Activated T-cell treated with anti-CD3 and anti-CD28 coated beads for 24 hours (primary cell): ENCODE measurements at places on chromosomes 5 and 9.

DNA sequence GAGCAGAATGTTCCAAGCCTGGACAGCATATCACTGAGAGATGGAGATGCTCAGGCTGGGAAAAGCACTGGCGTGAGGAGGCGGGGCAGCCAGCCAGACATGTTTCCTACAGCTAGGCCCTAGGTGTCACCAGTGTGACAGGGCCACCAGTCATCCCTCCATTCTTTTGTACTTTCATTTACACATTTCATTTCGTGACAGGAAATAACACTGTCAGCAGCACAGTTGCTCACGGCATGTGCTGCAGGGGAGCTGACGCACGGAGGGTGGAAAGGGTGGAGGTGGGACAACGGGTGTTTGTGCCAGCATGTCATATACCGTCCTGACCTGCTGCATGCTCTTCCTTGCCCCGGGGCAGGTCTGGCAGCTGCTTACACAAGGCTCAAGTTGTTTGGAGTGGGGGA lies 14.8 kb upstream of the CEMIP2 start:
- peak; percentile 81 for DNase-seq

GRCh38 chr5:56963246-56963645 lies 11.3 kb upstream of the MIER3 start:
- DNase-seq: no peak

DNA sequence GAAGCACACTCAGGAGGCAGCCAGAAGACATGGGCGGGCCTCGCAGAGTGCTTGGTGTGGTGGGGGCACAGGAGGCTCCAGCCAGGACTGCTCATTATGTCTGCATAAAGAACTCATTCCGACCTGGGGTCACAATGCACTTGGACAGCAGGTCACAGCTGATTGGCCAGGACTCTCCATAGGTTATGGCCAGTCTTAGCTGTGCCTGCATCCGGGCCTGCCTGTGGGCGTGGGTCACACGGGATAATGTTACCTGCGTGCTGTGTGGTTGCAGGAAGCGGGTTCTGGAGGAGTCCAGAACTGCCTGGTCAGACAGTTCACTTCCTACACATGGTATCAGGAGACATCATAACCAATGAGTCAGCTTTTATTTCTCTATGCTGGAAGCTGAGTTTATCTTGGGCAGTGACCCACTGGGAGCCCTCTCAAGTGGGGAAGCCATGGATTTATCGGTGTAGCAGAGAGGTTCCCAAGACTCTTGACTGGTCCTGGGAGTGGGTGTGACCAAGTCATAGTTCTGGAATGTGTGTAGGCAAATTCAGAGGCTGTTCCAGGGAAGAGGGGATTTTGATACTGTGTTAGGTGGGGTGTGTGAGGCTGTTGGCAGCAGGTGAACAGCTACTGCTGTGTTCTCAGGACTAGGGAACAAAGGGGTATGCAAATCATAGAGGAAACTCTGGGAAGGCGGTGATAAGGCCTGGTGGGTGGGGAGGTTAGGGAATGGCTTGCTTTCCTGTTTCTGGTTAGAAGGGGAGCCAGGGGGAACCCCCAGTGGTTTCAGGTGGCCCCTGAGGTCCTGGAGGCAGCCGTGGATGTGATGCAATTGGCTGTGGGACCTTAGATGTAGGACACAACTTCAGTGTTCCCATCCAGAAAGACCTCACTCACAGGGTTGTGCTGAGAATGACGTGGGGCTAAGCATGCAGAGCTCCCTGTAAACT lies 51.3 kb downstream of the ARHGEF37 start:
- DNase-seq: no peak

- no peak for DNase-seq
Measured at GRCh38 chr5:73155271-73156222, 17.4 kb upstream of the TMEM174 start.

DNA sequence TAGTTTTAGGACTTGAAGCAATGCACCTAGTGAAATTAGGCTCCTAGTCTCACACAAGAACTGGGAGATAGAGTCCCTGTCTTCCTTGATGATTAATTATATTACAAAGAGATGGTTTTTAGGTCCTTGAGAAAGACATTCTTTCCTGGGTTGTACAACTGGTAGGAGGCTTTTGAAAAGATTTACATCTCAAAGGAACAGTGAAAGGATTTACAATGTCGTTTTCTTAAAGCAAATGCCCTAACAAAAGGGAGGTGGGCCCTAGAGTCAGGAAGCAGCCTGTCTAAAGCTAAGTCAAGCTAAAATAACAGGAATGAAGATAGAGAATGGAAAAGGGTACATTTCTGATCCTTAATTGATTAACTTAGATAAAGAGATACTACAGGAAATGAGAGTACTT lies 102.2 kb upstream of the IL7R start:
- DNase-seq: no peak

DNA sequence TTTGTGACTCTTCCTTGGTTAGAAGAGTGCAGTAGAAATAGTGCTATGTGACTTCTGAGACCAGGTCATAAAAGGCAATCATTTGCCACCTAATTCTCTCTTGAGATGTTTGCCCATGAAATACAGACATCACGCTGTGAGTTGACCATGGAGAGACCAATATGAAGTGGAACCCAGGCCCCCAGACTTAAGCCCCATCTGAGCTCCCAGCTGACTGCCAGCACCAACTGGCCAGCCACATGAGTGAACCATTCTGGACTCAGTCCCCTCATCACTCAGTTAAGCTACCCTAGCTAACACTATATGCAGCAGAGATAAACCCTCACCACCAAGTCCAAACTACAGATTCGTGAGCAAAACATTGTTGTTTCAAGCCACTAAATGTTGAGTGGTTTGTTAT lies 60.7 kb upstream of the NIPBL start:
- no peak for DNase-seq

DNA sequence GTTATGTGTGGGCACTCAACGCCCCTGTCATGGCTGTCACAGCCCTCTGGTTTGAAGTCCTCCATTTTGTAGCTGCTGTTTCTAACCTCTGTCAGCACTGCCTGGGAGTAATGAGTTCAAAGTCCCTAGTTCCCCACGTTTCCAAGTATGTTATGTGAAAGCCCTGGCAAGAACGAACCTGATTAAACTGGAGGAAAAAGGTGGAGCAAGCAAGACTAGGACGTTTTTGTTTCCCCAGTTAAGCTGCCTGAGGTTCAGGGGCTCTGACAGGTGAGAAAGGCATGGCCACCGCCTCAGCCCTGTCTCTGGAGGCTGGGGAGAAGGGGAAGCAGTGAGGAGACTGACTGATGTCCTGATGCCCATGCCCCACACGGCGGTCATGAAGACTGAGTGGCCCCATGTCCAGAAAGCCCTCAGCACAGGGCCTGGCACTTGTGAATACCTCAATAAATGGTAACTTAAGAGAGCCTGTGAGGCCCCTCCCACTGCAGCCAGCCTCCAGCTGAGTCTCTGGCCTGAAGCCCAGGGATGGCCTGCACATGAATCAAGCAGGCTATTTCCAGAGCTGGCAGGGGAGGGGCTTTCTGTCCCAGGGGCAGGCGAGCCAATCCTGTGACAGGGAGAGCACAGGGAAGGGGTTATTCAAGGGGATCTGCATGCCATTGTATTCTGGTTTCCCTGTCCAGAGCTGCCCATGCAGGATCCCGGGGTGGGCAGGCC lies 61.8 kb downstream of the PFDN1 start:
- DNase-seq: no peak

DNA sequence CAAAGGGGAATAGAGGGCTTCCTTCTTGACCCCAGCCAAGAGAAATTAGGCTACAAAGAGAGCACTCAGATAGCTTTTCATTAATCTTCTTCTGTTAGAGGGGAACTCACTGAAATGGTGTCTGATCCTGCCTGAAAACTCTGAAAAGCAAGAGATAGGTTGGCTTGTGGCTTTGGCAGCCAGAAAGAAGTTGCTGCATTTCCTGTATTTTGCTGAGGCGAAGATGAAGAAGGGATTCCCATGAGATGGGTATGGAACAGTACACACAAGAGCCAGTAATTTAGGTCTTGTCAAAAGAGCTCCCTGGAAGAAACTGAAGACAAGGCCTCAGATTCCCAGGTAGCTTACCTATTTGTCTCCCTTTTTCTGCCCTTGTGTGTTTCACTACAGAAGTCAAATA lies 120.9 kb upstream of the TARS1 start:
- DNase-seq: no peak

DNA sequence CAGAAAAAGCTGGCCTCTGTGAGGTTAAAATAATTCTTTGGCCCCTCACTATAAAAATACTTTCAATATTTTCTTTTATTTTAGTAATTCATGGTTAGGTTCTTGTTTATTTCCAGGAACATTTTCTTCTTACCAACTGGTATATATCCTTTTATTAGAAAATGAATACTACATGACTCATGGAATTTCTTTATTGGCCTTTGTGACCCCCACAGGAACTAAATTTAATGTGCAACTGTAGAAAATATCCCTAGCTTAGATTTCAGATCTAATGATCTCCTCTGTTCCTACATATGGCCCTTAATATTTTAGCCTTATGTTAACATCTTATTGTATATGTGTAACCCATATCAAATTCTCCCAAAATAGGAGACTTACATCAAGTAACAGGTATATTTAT lies 429.9 kb downstream of the NR2F1-AS1 start:
- no peak for DNase-seq

GRCh38 chr5:116455061-116455460 lies 119.6 kb downstream of the SEMA6A start:
- DNase-seq: no peak

DNA sequence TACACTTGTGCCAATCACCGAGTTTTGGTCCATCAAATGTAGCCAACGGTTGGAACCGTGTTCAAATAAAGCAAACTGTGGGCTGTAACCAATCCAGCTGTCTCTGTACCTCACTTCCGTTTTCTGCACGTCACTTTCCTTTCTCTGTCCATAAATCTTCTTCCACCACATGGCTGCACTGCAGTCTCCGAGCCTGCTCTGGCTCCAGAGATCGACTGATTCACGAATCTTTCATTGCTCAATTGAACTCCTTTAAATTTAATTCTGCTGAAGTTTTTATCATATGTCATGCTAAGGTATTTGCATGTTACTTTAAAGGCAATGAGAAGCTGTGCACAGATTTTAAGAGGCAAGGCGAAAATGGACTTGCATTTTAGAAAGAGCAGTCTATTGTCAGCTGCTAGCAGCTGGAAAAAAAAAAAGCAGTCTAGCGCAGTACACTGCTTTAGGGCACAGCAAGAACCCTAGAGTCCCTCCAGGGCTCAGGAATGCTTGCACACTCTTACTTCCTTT lies 13.2 kb downstream of the TTC39B start:
- DNase-seq: no peak

DNA sequence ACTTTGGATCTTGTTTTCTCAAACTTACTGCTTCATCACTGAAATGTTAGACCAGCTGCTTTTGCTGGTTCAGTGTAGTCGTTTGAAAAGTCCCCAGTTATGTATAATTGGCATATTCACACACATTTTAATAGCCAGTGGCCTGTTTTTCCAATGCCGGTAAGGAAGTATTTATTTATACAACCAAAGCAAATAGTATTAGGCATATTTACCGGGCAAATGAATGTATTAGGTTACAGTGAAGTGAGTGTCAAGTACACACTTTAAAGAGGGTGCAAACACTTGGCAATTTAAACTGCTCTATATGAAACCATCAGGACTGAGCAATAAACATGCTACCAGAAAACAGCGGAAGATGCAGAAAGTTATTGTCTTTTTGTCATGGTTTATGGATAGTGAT lies 242.9 kb downstream of the MCTP1 start:
- no peak for DNase-seq

GRCh38 chr9:89410641-89411350 lies 87.1 kb downstream of the SEMA4D start:
- peak; percentile 62 for DNase-seq

DNA sequence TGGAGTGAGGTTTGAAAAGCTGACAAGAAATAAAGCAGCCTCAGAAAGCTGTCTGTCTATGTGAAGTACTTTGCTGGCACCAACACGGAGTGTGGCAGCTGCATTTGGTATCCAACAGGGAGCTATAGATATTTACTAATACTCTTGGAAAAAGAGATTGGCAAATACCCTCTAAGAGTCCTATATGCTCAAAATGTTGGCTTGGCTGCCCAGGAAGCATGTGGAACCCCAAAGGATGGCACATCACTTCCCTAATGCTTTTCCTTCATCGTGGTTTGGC lies 398.3 kb downstream of the TLE4 start:
- DNase-seq: no peak

DNA sequence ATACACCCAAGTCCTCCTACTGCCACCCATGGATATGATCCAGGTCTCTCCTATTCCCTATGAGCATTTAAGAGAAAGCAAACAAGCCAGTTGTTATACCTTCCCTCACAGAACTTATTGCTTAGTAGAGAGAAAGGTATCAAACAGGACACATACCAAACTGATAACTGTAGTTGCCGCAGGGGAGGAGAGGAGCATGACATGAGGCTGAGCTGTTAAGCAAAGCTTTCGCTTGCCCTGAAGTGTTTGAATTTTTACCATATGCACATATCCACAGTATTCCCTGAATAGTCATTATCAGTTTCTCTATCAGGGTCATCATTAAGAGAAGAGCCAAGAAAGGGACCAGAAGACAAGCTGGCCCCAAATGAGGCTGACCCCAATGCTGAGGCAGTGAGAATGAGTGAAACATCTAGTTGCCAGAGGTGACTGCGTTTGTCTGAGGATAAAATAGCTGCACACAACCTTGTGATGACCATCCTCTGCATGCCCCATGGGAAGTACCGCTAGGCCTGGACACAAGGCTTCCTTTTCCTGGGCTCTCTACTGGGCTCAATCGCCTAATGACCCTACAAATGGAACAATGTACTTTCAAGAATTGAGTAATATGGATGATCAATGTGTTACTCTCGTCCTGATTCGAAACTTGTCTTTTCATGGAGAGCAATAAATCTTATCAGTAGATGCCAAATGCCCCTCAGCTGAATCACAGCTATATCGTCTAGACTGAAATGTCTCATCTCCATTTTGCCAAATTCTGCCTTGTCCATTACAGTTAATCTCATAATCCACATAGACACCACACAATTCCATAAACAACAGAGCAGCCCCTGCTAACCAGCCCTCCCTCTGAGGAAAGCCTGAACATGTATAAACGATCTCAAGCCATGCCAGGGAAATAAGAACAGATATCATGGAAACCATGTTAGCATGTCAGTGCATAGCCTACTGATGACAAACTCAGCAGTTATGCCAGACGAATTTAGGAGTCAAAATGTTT lies 4.3 kb upstream of the IFNK start:
- DNase-seq: no peak

DNA sequence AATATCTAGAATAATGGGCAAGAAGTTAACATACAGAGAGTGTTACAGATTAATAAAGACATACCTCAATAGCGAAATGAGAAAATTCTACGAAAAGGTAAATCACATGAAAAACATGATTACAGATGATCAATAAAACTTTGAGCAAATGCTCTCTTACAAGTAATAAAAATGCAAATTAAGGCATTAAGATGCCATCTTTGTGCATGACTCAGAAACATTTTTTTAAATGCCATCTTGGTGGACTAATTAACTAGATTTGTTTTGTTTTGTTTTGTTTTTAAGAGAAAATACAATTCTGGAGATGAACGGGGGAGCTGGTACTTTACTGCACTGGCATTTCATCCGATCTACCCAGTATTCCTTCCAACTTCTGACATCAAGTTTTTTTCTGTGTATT lies 130.2 kb downstream of the SUSD1 start:
- no peak for DNase-seq

DNA sequence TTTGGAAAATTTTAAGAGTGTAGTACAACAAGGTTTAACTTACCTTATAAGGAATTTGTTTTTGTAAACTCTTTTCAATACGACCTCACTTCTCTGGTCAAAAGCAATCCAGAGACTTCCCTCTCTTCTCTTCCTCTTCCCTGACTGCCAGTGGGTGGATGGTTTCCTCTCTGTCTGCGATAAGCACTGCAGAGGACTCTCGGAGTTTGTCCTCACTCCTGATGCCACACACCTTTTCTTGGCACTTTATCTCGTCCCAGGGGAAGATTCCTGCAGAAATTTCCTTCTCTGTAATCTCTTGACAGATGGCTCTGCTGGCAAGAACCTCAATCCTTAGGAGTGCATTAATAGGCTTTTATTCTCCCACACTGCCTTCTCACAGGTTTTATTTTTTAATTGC lies 641.6 kb downstream of the NR2F1-AS1 start:
- DNase-seq: no peak
